ENCODE measurements at places on chromosomes 5 and 9.
A peak's percentile ranks its signal among the peaks of the same experiment; 100 is the strongest.

GRCh38 chr9:137639303-137640051 is 20.7 kb downstream of the EHMT1 start:
- DNase-seq = no peak

- no peak for DNase-seq
Observed at GRCh38 chr9:6641961-6642360, 3.6 kb downstream of the GLDC start.

DNA sequence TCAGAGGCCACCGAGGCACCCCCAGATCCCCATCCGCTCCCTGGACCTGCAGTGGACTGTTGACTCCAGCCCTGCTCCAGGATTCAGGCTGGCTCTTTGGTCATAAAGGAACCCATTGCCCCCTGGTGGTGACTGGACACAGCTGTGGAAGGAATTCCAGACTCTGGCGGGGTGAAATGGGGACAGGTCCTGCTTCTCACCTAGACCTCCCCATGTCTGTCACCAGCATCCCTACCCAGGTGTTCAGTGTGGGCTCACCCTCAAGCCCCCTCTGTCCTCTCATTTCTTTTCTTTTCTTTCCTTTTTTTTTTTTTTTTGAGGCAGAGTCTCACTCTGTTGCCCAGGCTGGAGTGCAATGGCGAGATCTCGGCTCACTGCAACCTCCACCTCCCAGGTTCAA is 25.5 kb upstream of the STXBP1 start:
- DNase-seq = no peak

DNA sequence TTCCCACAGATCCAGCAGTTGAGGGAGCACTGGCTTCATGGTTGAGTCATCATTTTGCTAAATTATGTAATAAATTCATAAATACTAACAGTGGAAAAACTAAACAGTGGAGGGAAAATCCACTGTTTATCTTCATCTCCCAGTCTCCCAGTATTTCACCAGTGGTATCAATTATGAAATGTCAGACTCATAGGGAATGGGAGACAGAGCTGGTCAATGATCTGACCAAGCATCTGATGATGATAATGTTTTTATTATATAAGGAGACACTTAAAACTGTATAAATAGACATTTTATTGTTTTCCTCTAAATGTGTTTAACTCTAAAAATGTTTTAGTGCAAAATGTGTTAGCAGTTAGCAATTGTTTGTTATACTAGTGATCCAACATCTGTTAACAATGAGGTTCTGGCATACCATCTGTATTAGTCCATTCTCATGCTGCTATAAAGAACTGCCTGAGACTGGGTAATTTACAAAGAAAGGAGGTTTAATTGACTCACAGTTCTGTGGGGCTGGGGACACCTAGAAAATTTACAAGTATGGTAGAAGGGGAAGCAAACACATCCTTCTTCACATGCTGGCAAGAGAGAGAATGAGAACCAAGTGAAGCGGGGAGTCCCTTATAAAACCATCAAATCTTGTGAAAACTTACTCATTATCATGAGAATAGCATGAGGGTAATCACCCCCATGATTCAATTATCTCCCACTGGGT is 11.8 kb upstream of the REEP5 start:
- DNase-seq = no peak

GRCh38 chr9:81771571-81771970 is 82.2 kb upstream of the TLE1 start:
- no peak for DNase-seq

GRCh38 chr5:177973066-177973635 is 22.9 kb downstream of the PROP1 start:
- no peak for DNase-seq

DNA sequence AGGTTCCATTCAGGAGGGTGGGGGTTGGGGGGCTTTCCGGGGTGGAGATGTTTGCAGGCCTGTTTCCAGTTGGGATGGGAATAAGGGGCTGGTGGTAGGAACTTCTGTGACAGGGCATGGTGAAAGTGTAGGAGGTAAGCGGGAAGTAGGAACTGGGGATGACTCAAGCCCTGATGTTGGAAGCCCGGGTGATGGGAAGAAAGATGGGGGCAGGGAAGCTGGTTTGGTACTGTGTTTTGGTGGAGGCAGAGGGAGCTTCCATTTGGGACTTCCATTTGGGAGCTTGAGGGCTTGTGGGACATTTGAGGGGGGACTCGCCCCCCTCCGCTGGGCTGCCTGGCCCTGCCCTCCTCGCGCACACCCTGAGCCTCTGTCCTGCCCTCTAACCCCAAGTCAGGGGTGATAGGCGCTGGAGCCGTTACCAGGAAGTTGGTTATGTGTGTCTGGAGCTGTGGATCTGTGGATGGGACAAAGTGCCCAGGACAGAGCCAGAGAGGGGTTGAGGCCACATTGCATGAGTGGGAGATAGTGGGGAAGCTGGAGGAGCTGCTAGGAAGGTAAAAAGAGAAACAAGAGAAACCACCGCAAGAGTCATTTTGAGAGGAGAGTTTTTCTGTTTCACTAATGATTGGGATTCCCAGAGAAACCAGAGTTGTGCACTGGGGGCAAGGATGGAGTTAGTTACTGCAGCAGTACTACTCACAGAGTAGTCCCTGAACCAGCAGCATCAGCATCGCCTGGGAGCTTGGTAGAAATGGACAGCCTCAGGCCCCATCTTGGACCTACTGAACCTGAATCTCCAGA is 6.6 kb downstream of the RGS14 start:
- DNase-seq = no peak

- peak; percentile 36 for DNase-seq
Observed at GRCh38 chr9:79799691-79800335, 228.0 kb downstream of the TLE4 start.

- no peak for DNase-seq
Observed at GRCh38 chr9:92119586-92119985, 4.4 kb upstream of the SPTLC1 start.

GRCh38 chr9:36995927-36996705 is 38.0 kb downstream of the PAX5 start:
- no peak for DNase-seq
